Effector memory CD8-positive, alpha-beta T cell (primary cell): ENCODE measurements at places on chromosomes 7 and 10.

DNA sequence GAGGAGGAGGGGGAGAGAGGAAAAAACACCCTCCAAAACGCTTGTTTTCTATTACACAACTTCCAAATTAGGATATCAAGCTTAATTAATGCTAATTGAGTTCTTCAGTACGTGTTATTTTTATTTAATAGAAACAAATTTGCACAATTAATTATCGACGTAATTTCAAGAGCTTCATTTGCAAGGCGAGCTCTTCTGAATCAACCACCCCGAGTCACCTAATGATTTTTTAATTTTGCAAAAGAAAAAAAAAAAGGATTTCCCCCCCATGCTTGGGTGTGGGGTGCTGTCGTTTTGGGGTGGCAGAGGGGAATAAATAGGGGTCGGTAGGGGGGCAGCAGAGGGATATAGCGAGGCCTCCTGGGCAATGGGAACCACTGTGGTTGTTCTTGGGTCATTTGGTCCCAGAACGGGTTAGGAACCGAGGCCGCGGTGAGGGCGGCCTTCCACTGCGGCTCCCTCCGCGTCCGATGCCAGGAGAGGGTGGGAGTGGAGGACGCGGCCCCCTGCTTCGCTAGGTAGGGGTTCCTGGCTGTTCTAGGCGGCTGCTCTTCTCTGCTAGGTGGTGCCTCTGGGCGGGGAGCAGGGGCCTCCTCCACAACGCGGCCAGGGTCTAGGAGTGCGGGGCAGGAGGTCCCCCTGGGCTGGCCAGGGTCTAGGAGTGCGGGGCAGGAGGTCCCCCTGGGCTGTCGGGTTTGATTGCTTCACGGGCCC lies 7.3 kb downstream of the UNCX start:
- peaks cover 36% of the 10 kb centered on the region for H3K36me3 ChIP-seq
- no peak overlapping the region for H3K27ac ChIP-seq
- peaks cover 2% of the 10 kb centered on the region for H3K4me1 ChIP-seq
- H3K4me3 ChIP-seq, result no peak overlapping the region
- H3K27me3 ChIP-seq, result peaks cover 79% of the 10 kb centered on the region

DNA sequence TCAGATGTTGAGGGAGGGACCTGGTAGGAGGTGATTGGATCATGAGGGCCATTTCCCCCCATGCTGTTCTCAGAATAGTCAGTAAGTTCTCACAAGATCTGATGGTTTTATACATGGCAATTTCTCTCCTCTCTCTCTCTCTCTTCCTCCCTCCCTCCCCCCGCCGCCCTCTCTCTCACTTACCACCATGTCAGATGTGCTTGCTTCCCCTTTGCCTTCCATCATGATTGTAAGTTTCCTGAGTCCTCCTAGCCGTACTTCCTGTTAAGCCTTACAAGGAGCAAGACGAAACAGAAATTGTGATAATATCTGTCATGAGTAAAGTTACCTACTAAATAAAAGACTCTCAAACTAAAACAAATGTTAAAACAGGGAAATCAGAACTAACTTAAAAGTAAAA lies 19.9 kb upstream of the GPR141 start:
- no peaks in the 10 kb centered on the region for H3K27me3 ChIP-seq
- no peak overlapping the region for H3K4me3 ChIP-seq
- no peak for DNase-seq
- H3K27ac ChIP-seq, result no peak overlapping the region
- peaks cover 6% of the 10 kb centered on the region for H3K4me1 ChIP-seq
- no peaks in the 10 kb centered on the region for H3K36me3 ChIP-seq

DNA sequence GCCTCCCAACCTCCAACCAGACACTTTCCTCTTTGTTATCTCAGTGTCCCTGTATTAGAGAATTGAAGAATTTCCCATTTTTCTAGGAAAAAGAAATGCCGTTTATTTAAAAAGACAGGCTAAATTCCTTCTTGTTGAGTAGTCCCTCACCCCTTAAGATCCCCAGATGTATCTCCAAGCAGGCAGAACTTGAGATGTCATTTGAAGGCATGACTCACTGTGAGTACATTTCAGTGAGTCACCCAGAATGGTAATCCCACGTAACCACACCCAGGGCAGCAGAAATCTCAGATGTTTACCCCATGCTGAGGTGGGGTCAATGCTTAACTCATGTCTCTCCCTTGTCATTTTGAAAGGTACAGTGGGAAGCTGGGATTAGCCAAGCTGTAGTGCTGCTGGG lies 4.4 kb downstream of the ZNF655 start:
- peaks cover 75% of the 10 kb centered on the region for H3K36me3 ChIP-seq
- no peak overlapping the region for H3K27ac ChIP-seq
- DNase-seq, result no peak
- no peaks in the 10 kb centered on the region for H3K27me3 ChIP-seq

DNA sequence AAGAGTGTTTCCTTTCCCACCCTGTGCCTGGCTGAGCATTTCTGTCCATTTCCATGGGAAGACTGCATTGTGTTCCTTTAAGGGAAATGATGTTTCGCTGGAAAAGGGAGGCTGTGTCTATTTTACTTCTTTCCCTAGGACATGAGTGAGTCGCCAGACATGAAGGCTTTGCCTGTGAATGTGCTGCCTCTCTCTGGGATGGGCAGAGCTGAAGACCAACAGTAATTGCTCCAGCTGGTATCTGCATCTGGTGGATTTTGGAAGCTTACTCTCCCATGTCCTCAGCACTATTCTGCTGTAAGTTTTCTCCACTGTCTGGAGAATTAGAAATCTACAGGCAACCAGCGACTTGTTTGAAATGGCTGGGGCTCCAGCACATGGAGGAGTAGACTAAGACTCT lies 264.6 kb upstream of the BMPER start:
- peak overlapping the region; percentile 62 for H3K27ac ChIP-seq
- H3K27me3 ChIP-seq, result no peaks in the 10 kb centered on the region
- no peaks in the 10 kb centered on the region for H3K36me3 ChIP-seq
- H3K4me1 ChIP-seq, result peaks cover 13% of the 10 kb centered on the region
- DNase-seq, result no peak

- no peaks in the 10 kb centered on the region for H3K4me1 ChIP-seq
- H3K36me3 ChIP-seq, result no peaks in the 10 kb centered on the region
- no peak overlapping the region for H3K4me3 ChIP-seq
- no peak for DNase-seq
- no peaks in the 10 kb centered on the region for H3K27me3 ChIP-seq
Observed at GRCh38 chr7:11726001-11726793, 105.8 kb downstream of the THSD7A start.

DNA sequence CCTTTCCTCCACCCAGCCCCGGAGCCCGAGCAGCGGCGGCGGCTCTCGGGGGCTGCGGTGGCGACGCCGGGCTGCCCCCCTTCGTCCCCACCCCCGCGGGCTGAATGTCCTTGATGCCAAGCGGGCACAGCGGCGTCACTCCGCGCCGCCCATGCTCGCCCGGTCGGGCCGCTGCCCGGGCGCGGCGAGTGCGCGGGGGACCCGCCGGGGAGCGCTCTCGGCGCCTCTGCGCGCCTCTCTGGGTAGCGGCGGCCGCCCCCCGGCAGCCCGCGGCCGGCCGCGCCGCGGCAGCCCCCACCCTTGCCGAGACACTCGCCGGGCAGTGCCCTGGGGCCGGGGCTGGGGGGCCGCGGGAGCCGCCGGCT lies 433 bp upstream of the PLXNA4 start:
- peaks cover 87% of the 10 kb centered on the region for H3K27me3 ChIP-seq
- peaks cover 3% of the 10 kb centered on the region for H3K36me3 ChIP-seq
- H3K4me1 ChIP-seq, result peaks cover 5% of the 10 kb centered on the region
- H3K4me3 ChIP-seq, result peak overlapping the region; percentile 78
- DNase-seq, result no peak

DNA sequence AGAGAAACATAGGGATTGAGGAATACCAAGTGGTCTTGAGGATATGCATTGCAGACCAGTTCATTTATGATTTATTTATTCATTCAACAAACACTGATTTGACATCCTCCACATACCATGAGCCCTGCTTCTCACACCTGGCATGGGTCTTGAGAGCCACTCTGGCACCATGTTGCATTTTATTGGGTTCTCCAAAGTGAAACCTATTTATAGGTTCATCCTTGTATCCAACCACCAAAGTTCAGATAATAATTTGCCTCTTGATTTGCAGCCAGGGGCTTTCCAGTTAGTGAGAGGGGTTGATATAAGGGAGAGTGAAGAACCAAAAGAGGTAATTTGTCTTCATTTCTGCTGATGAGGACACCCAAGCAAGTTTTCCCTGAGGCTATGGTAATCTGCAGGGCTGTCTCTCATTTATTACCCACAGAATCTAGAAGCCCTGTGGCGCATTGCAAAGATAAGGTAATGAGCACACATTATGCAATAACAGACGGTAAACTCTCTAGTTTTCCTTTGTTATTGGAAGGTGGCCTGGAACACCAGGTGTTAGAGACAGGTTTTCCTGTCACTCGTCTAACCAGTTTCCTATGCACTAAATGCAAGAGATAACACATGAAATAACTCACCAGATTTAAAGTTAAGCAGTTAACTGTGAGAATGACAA lies 28.8 kb upstream of the ICA1 start:
- peaks cover 38% of the 10 kb centered on the region for H3K27me3 ChIP-seq
- H3K36me3 ChIP-seq, result no peaks in the 10 kb centered on the region
- H3K4me3 ChIP-seq, result no peak overlapping the region
- H3K4me1 ChIP-seq, result no peaks in the 10 kb centered on the region

GRCh38 chr7:92135052-92135889 lies 994 bp upstream of the CYP51A1 start:
- H3K27me3 ChIP-seq, result no peaks in the 10 kb centered on the region
- H3K4me1 ChIP-seq, result peaks cover 11% of the 10 kb centered on the region
- no peak for DNase-seq
- peaks cover 21% of the 10 kb centered on the region for H3K36me3 ChIP-seq
- peak overlapping the region; percentile 99 for H3K27ac ChIP-seq

- no peaks in the 10 kb centered on the region for H3K36me3 ChIP-seq
- no peak overlapping the region for H3K27ac ChIP-seq
- H3K27me3 ChIP-seq, result no peaks in the 10 kb centered on the region
- no peak overlapping the region for H3K4me3 ChIP-seq
Observed at GRCh38 chr7:114531326-114531725, 116.7 kb downstream of the FOXP2 start.

GRCh38 chr10:91006752-91007346 lies 86.0 kb upstream of the ANKRD1 start:
- peaks cover 2% of the 10 kb centered on the region for H3K27me3 ChIP-seq
- peak overlapping the region; percentile 58 for H3K4me3 ChIP-seq
- no peak for DNase-seq
- no peaks in the 10 kb centered on the region for H3K36me3 ChIP-seq
- peaks cover 11% of the 10 kb centered on the region for H3K4me1 ChIP-seq

GRCh38 chr10:100766693-100767421 lies 21.5 kb downstream of the PAX2 start:
- DNase-seq, result no peak
- no peak overlapping the region for H3K4me3 ChIP-seq
- peaks cover 48% of the 10 kb centered on the region for H3K27me3 ChIP-seq
- no peaks in the 10 kb centered on the region for H3K36me3 ChIP-seq
- no peak overlapping the region for H3K27ac ChIP-seq

DNA sequence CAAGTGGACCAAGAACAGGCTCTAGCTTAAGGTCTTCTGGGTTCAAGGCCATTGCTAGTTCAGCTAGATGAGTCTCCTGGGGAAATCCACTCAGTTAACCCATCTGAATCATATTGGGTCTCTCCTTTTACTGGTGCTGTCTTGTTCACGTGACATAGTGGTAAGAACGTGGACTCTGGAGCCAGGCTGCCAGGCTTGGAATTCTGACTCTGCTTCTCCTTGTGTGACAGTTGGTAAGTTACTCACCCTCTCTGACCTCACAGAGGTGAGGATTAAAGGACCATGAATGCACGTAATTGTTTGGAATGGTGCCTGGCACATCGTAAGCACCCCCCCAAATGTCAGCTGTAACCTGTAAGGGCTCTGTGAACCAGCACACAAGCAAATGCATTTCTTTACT lies 9.7 kb upstream of the CALU start:
- no peak overlapping the region for H3K4me3 ChIP-seq
- no peaks in the 10 kb centered on the region for H3K4me1 ChIP-seq
- H3K27me3 ChIP-seq, result peaks cover 37% of the 10 kb centered on the region
- H3K27ac ChIP-seq, result no peak overlapping the region

DNA sequence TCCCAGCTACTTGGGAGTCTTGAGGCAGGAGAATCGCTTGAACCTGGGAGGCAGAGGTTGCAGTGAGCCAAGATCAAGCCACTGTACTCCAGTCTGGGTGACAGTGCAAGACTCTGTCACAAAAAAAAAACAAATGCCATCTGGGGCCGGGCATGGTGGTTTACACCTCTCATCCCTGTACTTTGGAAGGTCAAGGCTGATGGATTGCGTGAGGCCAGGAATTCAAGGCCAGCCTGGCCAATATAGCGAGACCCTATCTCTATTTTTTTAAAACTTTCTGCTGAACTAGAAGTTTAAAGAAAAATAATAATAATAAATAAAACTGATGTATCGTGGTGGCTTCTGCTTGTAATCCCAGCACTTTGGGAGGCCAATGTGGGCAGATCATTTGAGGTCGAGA lies 15.7 kb upstream of the RNF216 start:
- no peaks in the 10 kb centered on the region for H3K36me3 ChIP-seq
- no peak overlapping the region for H3K4me3 ChIP-seq
- H3K27me3 ChIP-seq, result no peaks in the 10 kb centered on the region

DNA sequence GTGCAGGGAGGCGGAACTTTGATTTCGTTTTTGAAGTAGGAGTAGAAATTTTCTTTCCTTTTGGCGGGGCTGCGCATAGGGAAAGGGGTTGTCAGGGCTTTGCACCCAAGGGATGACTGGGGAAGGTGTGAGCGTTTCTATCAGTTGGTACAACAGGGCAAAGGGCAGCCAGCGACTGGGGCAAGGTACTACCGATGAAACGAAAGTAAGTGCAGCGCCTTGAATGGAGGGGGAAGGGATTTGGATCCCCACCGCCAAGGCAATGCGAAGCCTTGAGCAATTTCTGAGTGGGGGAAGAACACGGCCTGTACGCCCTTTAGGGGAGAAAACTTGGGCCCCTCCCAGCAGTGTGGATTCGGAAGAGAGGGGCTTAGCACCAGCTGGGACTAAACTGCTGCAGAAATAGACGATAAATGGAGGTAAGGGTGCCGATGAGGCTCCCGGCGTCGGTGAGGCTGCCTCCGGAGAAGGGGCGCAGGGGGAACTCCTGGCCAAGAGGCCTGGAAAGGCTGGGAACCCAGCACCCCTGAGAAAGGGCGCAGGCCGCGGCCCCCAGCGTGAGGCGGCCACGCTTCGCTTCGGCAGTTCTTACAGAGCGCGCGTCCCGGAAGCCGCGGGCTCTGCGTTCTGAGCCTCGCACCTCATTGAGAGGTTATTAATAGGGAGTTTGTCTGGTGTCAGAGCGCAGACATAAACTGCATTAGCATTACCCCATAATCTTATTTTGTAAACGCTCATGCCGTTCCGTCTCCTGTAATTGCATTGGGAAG lies 10.0 kb upstream of the TLX1 start:
- DNase-seq, result peak; percentile 33
- H3K4me3 ChIP-seq, result peak overlapping the region; percentile 95
- peaks cover 48% of the 10 kb centered on the region for H3K27me3 ChIP-seq

DNA sequence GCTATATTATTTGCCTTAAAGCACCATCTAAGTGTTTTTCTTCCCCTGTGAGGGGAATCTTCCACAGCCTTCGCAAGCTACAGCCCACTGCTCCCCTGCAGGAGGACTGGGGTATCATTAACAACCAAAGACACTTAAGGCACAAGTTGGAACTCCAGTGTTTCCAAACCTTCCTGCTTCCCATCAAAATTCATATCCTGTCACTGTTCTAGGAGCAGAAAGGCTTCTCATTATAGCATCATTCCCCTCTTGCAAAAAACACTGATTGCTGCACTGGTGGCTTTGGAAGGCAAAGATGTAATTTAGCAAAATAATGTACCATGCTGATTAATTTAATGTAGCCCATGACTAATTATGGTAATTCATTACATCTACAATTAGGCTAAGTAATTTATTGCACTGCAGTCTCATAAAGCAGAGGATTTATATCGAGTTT lies 207.2 kb downstream of the SKAP2 start:
- H3K27ac ChIP-seq, result no peak overlapping the region
- no peaks in the 10 kb centered on the region for H3K36me3 ChIP-seq
- H3K4me3 ChIP-seq, result no peak overlapping the region
- no peaks in the 10 kb centered on the region for H3K27me3 ChIP-seq
- DNase-seq, result no peak
